ENCODE measurements at places on chromosomes 5 and 9.

GRCh38 chr5:42506662-42507061, 83.4 kb downstream of the GHR start:
- no peak for DNase-seq

- DNase-seq, result no peak
Observed at GRCh38 chr9:14313951-14314423, at the start of gene NFIB. TSS of gene NFIB (minus strand) at chr9:14314141. CDS start at chr9:14313511, 630 bp downstream.

- no peak for DNase-seq
Observed at GRCh38 chr9:128405077-128405779, 15.4 kb upstream of the CERCAM start.

DNA sequence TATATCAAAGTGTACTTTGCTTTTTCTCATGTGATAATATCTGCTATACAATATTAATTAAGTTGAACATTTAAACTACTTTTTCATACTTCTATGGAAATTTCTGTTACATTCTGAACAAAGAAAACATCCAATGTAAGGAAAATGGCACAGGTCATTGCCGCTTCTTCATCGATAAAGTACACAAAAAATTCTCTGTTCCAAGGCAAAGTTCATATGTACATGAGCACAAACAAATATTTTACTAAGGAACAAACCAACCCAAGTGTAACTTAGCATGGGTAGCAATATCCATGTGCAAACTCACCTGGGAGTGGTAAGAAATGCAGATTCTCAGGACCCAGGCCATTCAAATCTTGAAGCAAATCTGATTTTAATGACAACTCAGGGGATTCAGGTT, 139.8 kb downstream of the TMEM161B start:
- no peak for DNase-seq

DNA sequence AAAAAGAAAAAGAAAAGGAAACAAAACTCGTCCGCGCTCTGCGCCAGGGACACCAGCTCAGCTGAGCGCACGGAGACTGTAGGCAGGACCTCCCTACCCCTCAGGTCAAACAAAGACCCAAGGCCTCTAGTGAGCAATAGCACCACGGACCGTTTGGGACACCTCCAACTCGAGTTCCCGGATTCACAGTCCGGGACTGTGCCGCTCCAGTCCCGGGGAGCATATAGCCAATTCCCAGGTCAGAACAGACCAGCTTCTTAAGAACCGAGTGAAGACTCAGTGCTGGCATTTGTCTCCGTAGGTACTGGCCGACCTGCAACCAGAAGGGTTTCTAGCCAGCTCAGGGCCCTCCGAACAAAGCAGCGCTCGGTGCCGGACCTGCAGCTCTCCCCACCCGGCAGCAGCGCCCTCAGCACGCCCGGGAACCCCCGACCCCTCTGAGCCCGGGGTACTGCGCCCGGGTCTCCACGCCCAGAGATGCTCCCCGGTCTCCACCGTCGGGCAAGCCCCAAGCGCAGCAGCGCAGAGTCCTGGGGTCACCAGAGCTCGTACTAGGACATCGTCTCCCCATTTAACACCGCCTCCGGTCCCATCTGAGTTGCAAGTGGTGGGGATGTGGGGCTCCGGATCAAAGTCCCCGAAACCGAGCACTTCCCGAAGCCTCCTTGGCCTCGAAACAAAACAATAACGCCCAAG, 591 bp downstream of the ABCA1 start:
- no peak for DNase-seq

DNA sequence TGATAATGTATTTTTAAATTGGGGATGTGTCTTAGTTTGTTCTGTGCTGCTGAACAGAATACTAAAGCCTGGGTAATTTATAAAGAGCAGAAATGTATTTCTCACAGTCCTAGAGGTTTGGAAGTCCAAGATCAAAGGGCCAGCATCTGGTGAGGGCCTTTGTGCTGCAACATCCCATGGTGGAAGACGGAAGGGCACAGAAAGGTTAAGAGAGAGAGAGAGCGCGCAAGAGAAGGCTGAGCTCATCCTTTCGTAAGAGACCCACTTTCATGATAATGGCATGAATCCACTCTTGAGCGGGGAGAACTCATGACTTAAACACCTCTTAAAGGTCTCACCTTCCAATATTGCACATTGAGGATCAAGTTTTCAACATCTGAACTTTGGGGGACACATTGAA, 79.1 kb upstream of the GOLM1 start:
- DNase-seq, result no peak

DNA sequence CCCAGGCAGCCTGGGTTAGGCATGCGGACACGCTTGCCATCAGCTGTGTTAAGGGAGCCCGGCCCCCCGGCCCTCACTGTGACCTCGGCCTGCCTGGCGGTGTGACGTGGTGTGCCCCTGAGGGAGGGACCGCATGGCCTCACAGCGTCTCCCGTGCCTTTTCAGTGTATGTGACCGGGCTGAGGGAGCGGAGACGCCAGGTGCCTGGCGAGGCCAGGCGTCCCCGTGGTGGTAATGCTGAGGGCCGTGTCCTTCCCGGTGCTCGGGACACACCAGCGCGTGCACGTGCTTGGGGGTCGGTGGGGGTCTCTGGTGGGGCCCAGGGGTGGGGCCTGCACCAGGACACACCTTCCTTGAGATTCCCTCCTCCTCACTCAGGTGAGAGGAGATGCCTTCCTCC, 10.9 kb downstream of the RNU6ATAC start:
- DNase-seq, result no peak

GRCh38 chr5:10222326-10222725, 27.4 kb downstream of the ATPSCKMT start:
- no peak for DNase-seq
